ENCODE measurements at places on chromosomes 7 and 10.

- DNase-seq = no peak
Observed at GRCh38 chr7:122291189-122291588, 13.4 kb downstream of the FEZF1 start.

- DNase-seq = no peak
Observed at GRCh38 chr10:69358148-69358795, 58.4 kb downstream of the TACR2 start.

GRCh38 chr7:87312215-87312865 is 33.1 kb upstream of the CROT start:
- peak; percentile 54 for DNase-seq

DNA sequence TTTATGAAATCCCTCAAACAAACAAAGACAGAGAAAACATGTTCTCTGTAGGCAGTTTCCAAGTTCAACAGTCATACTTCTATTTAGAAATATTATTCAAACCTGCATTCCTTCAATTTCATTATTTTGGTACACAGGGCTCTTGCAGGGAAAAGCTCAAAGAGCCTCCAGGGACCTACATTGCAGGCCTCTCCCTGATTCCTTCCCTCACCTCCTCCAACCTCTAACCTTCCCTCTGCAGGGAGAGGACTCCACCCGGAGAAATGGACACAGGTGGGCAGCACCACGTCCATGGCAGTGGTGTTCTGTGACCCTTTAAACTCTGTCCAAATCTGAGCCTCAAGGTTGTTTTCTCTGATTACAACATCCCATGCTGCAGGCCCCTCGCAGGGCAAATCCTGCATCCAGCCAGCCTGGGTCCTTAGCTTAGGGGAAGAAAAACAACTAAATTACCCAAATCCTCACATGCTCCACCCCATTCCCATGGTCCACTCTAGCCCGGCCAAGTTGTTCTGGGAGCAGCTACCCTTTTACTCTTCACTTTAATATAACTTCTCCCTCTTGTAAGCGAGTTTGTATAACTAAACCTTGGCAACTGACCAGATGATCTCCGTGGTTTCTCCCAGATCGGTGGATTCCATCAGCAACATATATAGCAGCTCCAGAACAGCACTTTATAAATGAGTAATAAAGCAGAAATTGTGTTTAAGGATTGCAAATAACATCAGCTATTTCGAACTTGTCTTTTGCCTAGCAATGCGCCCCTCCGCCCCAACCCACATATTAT is 129.8 kb downstream of the CUBN start:
- DNase-seq = no peak

- no peak for DNase-seq
Observed at GRCh38 chr10:61883371-61884025, 18.0 kb upstream of the ARID5B start.

- DNase-seq = peak; percentile 73
Observed at GRCh38 chr10:46284286-46285229, 2.2 kb upstream of the ANTXRL start.

GRCh38 chr10:28948046-28948445 is 270.7 kb downstream of the BAMBI start:
- no peak for DNase-seq

All from A172 (cell line).